ENCODE measurements at places on chromosomes 3 and 15.
A peak's percentile ranks its signal among the peaks of the same experiment; 100 is the strongest.

GRCh38 chr15:101091080-101092017 is 160.5 kb downstream of the CHSY1 start:
- DNase-seq, result no peak

DNA sequence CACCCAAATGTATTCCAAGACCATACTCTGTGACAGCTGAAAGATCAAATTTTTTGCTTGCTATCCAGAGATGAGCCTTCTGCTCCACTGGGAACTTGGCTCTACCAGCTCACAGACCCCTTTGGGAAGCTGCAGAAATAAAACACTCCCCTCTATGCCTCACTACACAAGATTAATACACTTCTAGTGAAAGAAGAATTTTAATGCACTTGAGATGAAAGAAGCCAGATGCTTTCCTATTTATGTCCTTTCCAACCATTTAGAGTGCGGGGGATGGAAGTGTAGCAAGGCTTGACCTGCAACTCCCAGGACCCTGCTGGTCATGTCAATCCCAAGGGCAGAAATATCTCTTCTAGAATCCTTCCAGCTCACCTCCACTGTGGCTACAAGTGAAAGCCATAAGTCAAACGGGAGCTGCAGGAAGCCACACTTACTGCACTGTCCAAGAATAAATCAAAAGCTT is 34.7 kb downstream of the ANXA2 start:
- no peak for DNase-seq

DNA sequence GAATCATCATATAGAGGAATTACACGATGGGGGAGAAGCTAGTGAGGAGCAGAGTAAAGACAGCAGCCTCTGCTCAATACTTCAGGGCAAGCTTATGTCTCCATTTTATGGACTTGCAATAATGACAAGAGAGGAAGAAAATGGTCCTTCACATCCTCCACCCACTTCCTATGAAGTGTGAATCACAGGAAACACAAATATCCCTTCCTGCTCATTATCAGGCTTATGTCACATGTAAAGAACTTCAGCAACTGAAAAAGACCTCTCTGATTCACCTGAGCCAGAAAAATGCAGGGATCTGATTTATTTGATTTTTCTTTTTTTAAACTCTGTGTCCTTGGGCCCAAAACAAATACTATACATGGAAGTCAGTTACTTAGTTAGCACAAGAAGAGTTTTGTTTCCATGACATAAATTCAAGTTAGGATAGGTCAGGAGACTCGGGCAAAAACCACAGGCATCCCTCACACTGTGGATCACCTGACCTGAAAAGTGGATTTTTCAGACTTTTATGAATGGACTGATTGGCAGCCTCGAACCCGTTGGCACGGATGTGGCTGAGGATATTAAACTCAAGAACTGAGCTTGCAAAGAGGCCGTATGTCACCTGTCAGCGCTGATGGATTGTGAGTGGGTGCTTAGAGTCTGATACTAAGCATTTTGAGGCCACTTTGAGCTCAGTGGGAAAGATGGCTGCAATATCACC is 620.8 kb upstream of the MDFIC2 start:
- DNase-seq, result no peak

- no peak for DNase-seq
Observed at GRCh38 chr3:175495331-175495730, 636.2 kb downstream of the NAALADL2 start.

GRCh38 chr3:23000371-23000770 is 202.8 kb upstream of the UBE2E2 start:
- no peak for DNase-seq

- DNase-seq, result no peak
Observed at GRCh38 chr3:129058441-129059200, 2.0 kb upstream of the GP9 start.

- no peak for DNase-seq
Observed at GRCh38 chr3:62454916-62455315, 81.6 kb upstream of the FEZF2 start.

GRCh38 chr3:10762611-10763247 is 53.3 kb upstream of the SLC6A11 start:
- no peak for DNase-seq

DNA sequence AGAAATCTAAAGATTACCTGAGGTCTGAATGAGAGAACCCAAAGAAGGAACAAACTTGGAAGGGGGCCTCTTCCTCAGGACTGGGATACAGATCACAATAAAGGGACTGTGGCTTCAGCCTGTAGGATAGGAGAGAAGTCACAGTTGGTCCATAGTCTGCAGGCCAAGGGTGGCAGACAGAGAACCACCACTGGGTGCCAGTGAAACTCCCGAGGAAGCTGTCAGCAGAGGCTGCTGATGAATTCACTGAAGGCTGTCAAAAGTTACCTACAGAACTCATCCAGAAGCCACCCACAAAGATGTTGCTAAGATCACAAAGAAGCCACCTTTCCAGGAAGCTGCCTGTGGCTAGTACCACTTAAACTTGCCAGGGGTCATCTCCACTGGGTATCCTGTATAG is 78.5 kb downstream of the TMCO5A start:
- DNase-seq, result no peak

- no peak for DNase-seq
Observed at GRCh38 chr3:94544131-94544789, 481.4 kb downstream of the NSUN3 start.

DNA sequence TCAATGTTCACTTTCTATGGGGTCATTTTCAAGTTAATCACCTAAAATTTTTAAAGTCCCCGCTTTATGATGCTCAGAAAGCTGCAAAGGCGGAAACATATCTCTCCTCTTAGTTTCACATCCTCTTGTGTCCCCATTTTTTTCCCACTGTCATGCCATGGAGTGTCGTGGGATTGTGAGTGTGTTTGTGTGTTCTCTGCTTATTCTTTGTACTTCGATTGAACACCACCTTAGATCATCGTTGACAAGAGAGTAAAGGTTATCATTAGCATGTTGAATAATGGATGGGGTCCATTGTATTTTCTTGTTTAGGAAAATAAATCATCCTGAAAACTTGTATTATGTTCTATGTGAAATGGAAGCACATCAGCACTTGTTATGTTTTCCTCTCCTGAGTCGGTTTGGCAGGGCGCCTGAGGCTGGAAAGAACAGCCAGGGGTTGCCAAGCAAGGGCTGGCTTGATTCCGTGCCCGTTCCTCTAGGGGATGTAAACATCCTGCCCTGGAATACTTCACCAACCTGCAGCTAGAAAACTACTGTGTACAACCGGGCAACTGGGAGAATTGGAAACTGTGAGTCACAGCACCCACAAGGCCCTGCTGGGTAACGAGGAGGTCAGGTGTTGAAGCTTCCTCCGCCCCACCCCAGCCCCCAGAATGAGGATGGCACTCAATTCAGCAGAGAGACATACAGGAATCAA is 67.2 kb downstream of the EIF4E3 start:
- peak; percentile 51 for DNase-seq

DNA sequence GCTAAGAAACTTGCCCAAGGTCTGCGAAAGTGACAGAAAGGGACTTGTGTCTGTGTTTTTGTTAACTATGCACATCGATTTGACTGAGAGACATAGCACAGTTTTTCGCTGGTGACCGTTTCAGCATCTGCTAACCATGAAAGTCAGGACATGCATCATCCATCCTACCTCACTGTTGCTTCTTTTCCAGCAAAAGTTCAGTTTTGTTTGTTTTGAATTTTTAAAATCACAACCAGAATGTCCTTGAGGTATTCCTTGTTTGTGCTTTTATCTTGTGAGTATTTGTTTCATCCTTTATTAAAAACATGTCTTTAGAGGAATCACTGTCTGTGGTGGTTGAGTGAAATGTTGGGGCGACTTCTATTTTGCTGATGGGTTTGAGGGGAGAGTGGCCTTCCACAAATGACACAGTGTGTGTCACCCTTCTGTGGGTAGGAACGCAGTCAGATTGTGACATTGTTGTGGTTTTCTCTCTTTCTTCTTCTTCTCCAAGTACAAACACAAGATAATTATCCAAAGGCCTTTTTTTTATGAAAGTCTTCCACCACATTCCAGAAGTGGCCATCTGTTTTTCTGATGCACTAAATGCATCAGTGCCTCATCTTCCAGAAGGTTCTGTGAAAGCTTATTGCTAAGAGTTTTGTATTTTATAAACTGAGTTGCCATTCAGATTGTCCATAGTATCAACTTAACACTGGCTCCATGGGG is 214.4 kb upstream of the NR2E3 start:
- no peak for DNase-seq

GRCh38 chr15:47616876-47617275 is 100.4 kb upstream of the SEMA6D start:
- no peak for DNase-seq

- DNase-seq, result no peak
Observed at GRCh38 chr15:41940441-41940857, 31.9 kb downstream of the EHD4 start.

DNA sequence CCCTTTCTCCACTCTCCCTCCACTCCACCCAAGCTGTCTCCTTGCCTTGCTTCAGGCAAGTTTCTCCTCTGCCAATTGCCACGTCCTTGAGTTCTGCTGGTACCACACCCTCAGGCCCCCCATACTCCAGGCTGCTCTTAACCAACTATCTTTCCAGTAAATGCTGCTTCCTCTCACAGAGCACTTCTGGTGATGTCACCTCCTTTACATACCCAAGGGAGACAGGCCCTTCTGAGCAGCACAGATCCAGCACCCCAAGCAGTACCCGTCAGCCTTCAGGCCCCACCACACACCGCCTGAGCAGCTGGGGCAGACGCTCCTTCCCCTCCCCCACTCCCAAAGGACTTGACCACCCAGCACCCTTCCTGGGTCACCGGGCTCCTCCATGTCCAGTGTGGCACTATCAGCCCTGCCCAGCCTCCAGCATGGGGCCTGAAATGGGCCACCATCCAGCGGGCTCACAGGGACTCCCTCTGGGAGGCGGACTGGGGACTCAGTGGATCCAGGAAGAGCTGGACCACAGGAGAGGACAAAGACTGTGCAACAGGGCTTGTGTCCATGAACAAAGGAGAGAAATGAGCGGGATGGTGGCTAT is 50.2 kb downstream of the KLF15 start:
- no peak for DNase-seq

- no peak for DNase-seq
Observed at GRCh38 chr3:187464682-187465081, 96.5 kb downstream of the RTP4 start.

- no peak for DNase-seq
Observed at GRCh38 chr15:26352909-26353308, 420.0 kb downstream of the GABRB3 start.

DNA sequence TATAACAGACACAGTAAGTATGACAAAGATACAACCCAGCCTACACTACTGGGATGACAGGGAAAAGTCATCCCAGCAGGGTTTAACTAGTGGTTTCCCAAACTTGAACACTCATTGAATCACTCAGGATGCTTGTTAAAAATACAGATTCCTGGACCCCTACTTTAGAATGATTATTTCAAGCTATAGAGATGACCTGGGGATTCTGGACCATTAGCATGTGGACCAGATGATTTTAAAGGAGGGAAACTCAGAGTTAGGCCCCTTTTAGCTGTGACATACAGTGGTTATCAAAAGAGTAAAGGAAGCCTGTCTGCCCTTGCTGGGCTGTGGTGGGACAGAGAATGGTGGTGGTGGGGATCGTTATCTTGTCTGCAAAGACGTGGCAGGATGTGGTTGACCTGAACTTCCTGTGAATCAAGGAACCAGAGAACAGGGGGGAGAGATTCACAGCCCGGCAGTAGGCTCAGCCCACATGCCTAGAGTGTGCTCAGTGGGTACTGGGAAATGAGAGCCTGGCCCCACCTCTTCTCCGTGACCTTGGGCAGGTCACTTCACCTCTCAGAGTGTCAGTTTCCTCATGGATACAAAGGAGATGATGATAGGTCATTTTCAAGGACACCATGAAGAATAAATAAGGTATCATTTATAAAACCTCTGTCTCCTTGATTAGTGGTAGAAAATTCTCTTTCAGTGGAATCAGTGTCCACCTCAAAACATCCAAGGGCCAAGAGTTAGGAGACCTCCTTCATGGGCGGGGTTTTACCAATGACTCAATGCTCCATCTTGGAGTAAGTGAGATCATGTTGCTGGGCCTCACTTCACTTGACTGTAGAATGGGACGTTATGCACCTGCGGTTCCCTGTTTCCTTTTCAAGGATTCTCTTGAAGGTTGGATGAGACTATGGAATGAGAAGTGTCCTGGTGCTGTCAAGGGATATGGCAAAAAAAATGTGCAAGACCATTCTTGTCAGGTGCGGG is 306.5 kb downstream of the RPLP1 start:
- DNase-seq, result no peak

DNA sequence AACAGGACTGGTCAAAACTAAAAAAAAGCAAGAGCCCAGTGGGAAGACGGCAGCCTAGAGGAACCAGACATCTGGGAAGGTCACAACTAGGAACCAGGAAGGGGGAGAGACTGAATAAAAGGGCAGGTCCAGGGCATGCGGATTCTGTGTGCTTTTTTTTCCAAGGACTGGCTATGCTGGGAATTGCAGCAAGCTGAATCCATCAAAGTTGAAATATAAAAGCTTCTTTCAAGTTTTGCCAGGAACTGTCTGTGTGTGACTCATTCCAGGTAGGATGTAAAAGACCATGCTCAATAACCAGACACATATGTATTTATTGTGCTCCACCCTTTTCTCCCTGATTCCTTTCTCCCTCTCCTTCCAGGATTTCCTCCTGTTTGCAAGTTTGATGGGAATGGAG is 47.9 kb upstream of the CCDC80 start:
- peak; percentile 14 for DNase-seq

GRCh38 chr3:4634894-4635293 is 141.7 kb downstream of the ITPR1 start:
- DNase-seq, result no peak

- no peak for DNase-seq
Observed at GRCh38 chr3:193946945-193947344, 189.0 kb upstream of the HES1 start.

- DNase-seq, result no peak
Observed at GRCh38 chr15:33067456-33067855, 127.1 kb downstream of the FMN1 start.

DNA sequence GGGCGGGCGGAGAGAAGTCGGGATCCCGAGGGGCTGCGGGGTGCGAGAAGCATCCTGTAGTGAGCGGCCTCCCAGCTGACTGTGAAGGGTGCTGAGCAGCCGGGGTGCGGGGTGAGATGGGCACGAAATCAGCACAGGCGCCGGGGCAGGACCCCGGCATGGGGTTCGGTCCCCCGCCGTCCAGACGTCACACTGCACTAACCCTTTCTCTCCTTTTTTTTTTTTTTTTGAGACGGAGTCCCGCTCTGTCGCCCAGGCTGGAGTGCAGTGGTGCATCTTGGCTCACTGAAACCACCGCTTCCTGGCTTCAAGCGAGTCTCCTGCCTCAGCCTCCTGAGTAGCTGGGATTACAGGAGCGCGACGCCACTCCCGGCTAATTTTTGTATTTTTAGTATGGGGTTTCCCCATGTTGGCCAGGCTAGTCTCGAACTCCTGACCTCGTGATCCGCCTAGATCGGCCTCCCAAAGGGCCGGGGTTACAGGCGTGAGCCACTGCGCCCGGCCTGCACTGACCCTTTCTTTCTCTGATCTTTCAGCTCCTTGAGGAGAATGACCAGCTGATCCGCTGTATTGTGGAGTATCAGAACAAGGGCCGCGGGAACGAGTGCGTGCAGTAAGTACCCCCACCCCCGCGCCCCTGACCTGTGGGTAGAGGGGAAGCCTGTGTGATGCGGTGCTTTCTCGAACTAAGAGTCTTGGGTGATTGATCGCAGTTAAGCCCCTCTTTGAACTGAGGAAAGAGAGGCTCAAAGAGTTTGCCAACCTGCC is 513 bp downstream of the SS18L2 start:
- DNase-seq, result peak; percentile 28

All from hepatocyte (in vitro differentiated cells).